SJSA1 (cell line): ENCODE measurements at places on chromosomes 2 and 18. TPM values are rescaled to one million over a fixed set of nuclear protein-coding genes. Genes with fewer than 3 reads are reported as not detected.

DNA sequence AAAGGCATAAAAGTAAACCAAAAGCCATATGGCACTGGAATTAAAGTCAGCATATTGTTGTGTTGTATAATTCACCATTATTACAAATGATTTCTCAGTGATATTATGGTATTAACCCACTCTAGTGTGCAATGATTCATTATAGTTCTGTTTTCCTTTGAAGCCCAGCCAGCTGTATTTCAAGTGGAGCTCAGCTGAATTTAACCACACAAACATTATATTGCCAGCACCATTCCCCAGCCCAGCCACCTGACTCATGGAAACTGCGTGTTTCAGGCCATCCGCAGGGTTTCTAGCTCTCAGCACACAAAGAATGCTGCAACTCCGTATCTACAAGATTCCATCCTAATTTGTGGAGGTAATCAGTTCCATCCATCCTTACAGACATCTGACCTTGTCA is 166.8 kb upstream of the CHAC2 start:
- H3K4me1 ChIP-seq: no peaks in the 10 kb centered on the region
- H3K27me3 ChIP-seq: no peaks in the 10 kb centered on the region
- DNase-seq: no peak
- H3K27ac ChIP-seq: no peak overlapping the region

- no peak for DNase-seq
- H3K27ac ChIP-seq: no peak overlapping the region
- no peaks in the 10 kb centered on the region for H3K36me3 ChIP-seq
These were observed 131.9 kb downstream of the ASB1 start for GRCh38 chr2:238558456-238559099.

- H3K27ac ChIP-seq: peak overlapping the region; percentile 81
- H3K27me3 ChIP-seq: no peaks in the 10 kb centered on the region
- no peak overlapping the region for H3K4me3 ChIP-seq
- peak; percentile 80 for DNase-seq
These were observed 41.1 kb upstream of the VIT start for GRCh38 chr2:36655453-36655852.

The PRKAG3 gene
- total RNA-seq: not detected in 2 replicates

DNA sequence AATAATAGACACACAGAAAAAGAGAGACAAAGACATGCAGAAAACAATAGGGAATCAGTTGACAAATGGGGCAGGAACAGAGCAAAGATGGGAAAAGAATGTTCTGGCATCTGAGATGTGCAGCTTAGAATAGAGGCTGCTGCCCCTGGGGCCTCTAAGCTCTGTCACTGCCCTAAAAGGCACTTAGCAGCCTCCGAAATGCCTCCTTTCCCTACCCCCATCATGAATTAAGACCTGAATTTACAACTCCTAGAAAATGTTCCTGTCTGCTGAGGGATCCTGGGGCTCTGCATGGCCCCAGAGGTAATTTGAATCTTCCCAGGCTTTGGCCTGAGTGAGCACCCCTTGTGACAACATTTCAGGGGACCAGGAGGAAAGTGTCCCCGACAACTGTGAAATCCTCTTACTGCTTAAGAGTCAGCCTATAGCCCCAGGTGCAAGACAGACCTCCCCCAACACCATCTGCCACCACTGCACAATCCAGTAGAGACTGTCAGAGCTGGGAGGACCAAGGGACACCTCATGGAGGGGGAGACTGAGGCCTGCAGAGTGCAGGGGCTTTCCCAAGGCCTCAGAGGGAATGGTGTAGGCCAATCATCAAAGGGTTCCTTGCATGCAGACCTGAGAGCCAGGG is 24.8 kb downstream of the MRPL35 start:
- H3K4me3 ChIP-seq: no peak overlapping the region
- DNase-seq: no peak
- no peak overlapping the region for H3K27ac ChIP-seq

The BMP10 gene
- total RNA-seq: not detected in 2 replicates

DNA sequence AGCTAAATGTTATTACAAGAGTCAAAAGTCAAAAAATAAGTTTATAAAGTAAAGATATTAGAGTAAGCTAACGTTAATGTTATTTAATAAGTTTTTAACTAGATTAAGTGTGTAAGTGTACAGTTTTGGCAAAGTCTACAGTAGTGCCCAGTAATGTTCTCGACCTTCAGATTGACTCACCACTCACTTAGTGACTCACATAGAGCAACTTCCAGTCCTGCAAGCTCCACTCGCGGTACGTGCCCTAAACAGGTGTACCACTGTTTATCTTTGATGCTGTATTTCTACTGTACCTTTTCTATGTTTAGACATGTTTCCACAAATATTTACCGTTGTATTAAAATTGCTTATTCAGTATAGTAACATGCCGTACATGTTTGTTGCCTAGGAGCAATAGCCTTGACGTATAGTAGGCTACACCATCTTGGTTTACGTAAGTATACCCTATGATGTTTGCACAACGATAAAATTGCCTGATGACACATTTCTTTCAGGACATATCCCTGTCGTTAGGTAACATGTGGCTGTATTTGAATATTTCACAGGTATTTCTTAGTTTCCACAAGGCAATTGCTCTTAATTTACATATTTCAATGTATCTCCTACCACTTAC is 1641.9 kb upstream of the PIK3C3 start:
- H3K4me3 ChIP-seq: no peak overlapping the region
- no peak for DNase-seq
- H3K27ac ChIP-seq: no peak overlapping the region
- no peaks in the 10 kb centered on the region for H3K4me1 ChIP-seq

- no peak overlapping the region for H3K4me3 ChIP-seq
- no peaks in the 10 kb centered on the region for H3K4me1 ChIP-seq
- no peak overlapping the region for H3K27ac ChIP-seq
- no peaks in the 10 kb centered on the region for H3K36me3 ChIP-seq
- no peaks in the 10 kb centered on the region for H3K27me3 ChIP-seq
These were observed 565.2 kb upstream of the ID2 start for GRCh38 chr2:8116661-8117060.

The ERCC3 gene
- 42.0 and 44.7 TPM in 2 replicates for total RNA-seq

DNA sequence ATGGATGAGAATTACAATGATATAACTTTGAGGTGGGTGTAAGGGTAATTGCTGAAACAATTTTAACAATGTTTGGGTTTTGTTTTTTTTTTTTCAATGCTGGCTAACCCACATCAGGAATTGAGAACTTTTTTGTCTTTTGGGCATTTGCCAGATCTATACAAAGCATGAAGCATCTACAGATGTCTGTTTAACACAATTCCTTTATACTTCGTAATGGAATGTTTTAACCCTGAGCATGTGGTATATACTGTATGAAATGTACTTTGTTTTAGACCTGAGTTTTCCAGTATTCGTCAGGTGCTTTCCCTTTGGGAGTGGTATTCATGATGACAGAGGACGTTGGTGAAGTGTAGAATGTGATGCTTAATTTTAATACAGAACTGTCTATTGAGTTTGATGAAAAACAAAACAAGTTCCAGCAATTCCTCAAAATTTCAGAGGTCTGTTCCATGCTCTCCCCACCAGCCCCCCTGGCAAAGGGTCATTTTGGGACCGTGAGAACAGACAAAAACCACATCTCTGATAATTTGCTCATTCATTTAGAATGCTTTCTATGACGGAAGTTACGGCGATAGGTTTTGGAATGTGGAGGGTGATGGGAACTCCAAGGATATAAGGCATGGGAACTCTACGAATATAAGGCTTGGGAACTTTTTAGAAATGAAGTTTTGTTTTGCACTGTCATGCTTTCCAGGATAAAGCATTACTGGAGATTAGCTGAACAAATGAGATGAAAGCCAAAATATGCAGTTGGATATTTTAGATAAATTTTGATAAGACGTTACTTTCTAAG is 14.1 kb downstream of the LIMS1 start:
- peaks cover 25% of the 10 kb centered on the region for H3K4me1 ChIP-seq
- H3K36me3 ChIP-seq: peaks cover 4% of the 10 kb centered on the region
- H3K27ac ChIP-seq: peak overlapping the region; percentile 77
- H3K4me3 ChIP-seq: no peak overlapping the region

- DNase-seq: no peak
- H3K27ac ChIP-seq: no peak overlapping the region
- no peaks in the 10 kb centered on the region for H3K27me3 ChIP-seq
- H3K4me1 ChIP-seq: peaks cover 7% of the 10 kb centered on the region
These were observed 16.5 kb upstream of the MTCL1 start for GRCh38 chr18:8688816-8689215.

The SGPP2 gene
- not detected in 2 replicates for total RNA-seq

The ALPI gene
- total RNA-seq: not detected in 2 replicates

The DBI gene
- 98.6 and 173 TPM in 2 replicates for total RNA-seq
